Stimulated activated CD8-positive, alpha-beta memory T cell treated with anti-CD3 and anti-CD28 coated beads, Interleukin-7, amount 100 ng/mL, for 1 hour (primary cell): ENCODE measurements at places on chromosomes 5 and 9.

DNA sequence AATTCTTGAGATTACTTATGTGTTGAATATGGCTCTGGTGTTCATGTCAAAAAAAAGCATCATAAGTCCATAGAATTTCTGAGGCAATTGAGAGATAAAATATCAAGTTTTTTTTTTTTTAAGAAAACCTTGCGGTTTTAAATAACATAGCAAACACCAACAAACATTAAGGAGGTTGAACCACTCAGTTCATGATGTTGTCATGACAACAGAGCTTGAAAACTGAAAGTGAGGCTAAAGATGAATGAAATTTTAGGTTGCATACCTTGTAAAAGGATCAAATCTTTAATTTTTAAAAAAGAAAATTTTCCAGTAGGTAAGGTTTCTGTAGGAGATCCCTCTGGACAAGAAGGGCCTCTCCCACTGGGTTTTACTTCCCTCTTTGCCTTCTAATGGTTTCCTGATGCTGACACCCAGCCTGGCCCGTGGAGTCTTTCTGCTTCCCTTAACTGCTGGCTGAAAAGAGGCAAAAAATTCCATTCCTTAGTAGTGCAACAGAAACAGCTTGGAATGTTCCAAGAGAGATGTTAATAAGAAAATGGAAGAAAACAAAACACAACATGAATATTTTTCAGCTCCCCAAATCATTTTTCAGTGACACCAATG lies 60.0 kb upstream of the FER start:
- no peak for DNase-seq

- DNase-seq = no peak
These were observed 24.2 kb upstream of the ELAVL2 start for GRCh38 chr9:23850242-23850689.

DNA sequence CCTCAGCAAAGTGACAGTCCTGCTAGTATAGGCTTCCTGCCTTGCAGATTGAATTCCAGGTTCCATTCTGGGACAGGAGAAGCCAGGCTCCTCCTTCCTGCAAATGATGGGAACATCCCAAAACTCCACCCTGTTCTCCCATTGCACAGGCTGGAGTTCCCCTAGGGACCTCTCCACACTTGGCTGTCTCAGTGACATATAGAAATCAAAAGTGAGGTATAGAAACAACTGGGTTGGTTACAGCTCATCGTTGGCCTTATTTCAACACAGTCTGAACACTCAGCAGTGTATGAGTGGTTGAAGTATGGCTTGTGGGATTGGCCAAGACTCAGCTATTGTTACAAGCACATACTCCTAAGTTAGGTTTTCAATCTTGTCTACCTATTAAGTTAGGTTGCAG lies 157.8 kb upstream of the FTMT start:
- DNase-seq = no peak

DNA sequence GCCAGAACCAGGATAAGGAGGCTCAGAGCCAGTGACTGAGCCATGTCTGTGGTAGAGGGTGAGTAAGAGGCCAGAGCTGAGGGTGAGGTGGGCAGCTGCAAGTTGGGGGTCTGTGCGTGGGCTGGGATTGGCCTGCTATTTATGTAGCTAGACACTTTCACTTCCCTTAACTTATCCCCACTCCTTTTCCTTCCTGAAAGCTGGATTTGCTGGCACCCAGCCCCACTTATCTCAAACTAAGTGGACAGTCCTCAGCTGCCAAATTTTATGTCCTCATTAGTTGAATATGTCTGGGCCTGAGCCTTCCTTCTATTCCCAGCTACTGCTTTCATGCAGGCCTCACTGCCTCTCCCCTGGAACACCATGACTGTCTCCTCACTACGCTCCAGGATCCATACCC lies at the start of gene CCL21:
TSS of gene CCL21 (minus strand) at position 114 of the 400 bp plus-strand sequence. CDS start at position 44, 70 bp downstream.
- DNase-seq = no peak

- no peak for DNase-seq
These were observed 4.3 kb downstream of the AQP3 start for GRCh38 chr9:33443047-33443446.

DNA sequence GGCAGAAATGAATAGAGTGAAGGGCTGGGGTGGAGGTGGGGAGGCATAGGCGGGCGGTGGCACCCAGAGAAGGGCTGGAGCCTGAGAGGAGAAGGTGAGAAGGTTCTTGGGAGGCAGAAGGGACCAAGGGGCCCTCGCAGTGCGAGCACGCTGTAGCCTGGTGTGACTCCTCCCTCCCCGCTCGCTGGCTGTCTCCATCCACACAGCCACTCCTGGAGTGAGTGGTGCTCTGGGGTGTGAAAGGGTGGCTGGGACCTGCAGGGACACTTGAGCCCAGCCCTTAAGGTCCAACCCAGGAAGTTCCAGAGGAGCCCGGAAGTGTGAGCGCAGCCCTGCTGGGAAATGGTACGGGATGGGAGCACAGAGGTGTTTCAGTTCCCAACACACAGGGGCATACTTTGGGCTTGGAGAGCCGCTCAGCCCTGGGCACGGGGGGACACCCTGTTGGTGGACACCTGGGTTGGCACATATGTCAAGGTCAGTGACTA lies 9.3 kb upstream of the SCGB3A1 start:
- no peak for DNase-seq

GRCh38 chr5:171521219-171521633 lies 101.8 kb downstream of the FGF18 start:
- no peak for DNase-seq

GRCh38 chr5:5164163-5164562 lies 24.0 kb downstream of the ADAMTS16 start:
- DNase-seq = no peak

DNA sequence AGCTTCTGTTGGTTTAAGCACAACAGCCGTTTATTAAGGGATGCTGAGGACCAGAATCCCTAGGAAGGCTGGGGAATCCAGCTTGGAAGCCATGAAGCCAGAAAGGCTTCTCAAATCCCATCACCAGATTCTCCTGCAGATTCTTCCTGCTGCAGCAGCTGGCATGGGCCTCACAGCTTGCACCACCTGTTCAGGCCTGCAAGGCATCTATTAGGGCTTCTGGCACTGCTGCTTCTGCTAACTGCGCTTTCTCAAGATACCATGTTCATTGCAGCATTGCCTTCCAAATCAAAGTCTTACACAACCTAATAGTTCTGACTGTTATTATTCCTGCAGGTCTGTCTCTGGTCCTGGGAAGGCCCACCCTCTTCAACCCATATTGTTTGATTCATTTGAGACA lies 51.2 kb upstream of the ZNF366 start:
- DNase-seq = no peak

GRCh38 chr9:118104363-118104762 lies 400.2 kb downstream of the TLR4 start:
- DNase-seq = no peak

- DNase-seq = no peak
These were observed 71.3 kb downstream of the SH3TC2 start for GRCh38 chr5:148991566-148991965.

- DNase-seq = no peak
These were observed 2.4 kb upstream of the STC2 start for GRCh38 chr5:173330338-173331206.
